Fibroblast of villous mesenchyme (primary cell): ENCODE measurements at places on chromosomes 2 and 18. TPM values are rescaled to one million over a fixed set of nuclear protein-coding genes. Genes with fewer than 3 reads are reported as not detected.

GRCh38 chr2:26471766-26472706 lies 5.9 kb downstream of the OTOF start:
- DNase-seq, result no peak

GRCh38 chr18:79442508-79443221 lies 46.9 kb downstream of the NFATC1 start:
- peak; percentile 43 for DNase-seq

- no peak for DNase-seq
Observed at GRCh38 chr2:169887120-169887519, 59.9 kb downstream of the UBR3 start.

GRCh38 chr2:9401059-9401547 lies 22.2 kb downstream of the ITGB1BP1 start:
- DNase-seq, result no peak

- DNase-seq, result peak; percentile 35
Observed at GRCh38 chr2:203532957-203533658, 2.0 kb downstream of the RAPH1 start.

DNA sequence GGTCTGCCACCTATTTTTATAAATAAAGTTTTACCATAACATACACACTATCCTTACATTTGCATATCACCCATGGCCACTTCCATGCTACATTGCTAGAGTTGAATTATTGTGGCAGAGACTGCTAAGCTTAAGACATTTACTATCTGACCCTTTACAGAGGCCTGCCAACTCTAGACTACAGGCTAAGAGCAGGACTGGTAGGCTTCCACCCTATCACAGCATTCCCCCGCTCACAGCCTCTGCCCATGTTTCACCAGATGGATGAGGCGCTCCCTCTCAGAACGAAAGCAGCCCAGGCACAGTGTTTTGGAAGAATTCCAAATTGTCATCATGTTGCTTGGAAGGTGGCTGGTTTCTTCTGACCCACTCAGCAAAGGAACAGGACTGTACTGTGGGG lies 91.7 kb upstream of the SLC35G4 start:
- DNase-seq, result no peak

- DNase-seq, result peak; percentile 42
Observed at GRCh38 chr2:18345848-18346247, 214.6 kb downstream of the RDH14 start.

GRCh38 chr2:55141572-55142413 lies 90.3 kb downstream of the CLHC1 start:
- no peak for DNase-seq

DNA sequence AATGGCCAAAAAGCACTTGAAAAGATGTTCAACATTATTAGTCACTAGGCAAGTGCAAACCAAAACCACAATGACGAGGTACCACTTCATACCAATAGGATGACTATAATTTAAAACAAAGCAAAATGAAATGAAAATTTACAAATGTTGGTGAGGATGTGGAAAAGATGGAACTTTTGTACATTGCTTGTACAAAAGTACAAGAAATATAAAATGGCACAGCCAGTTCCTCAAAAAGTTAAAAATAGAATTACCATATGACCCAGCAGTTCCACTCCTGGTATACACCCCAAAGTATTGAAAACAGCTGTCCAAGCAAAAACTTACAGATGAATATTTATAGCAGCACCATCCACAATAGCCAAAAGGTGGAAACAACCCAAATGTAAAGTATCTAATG lies 107.8 kb upstream of the XPO1 start:
- peak; percentile 72 for DNase-seq

GRCh38 chr2:196516564-196516963 lies 123.0 kb upstream of the CCDC150 start:
- DNase-seq, result no peak

DNA sequence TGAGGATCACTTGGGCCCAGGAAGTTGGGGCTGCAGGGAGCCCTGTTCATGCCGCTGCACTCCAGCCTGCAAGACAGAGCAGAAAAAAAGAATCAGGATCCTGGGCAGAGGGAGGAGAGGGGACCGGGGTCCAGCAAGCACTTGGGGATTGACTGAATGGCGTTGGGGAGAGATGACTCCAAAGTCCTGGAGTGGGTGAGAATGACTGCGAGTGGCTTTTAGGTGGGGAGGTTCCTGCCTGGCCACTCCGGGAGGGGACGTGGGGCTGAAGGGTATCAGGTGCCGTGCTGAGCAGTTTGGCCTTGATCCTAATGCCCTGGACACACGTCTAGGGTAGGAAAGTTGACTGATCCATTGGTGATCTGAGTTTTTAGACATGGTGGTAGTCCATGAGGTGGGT lies 3.5 kb upstream of the NFATC1 start:
- no peak for DNase-seq

GRCh38 chr2:18502142-18502541 lies 58.3 kb downstream of the RDH14 start:
- DNase-seq, result no peak

GRCh38 chr2:226715347-226715990 lies 84.2 kb downstream of the IRS1 start:
- DNase-seq, result no peak

DNA sequence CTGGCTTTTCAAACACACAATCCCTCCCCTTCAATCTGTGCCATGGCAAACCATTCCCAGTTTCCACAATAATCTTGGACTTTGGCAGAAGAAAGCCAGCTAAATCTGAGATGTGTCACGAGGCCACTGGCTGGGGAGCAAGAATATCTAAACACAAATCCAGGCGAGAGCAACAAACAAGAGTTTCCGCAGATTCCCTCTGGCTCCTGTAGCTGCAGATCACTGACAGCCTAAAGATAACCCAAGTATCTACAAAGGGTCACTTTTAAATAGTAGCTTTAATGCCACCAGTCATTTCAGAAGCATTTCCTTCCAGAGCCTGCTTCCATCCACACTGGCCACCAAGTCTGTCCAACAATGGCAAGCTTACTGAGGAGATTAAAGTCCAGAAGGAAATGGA lies 86.9 kb downstream of the ACVR1 start:
- DNase-seq, result no peak

DNA sequence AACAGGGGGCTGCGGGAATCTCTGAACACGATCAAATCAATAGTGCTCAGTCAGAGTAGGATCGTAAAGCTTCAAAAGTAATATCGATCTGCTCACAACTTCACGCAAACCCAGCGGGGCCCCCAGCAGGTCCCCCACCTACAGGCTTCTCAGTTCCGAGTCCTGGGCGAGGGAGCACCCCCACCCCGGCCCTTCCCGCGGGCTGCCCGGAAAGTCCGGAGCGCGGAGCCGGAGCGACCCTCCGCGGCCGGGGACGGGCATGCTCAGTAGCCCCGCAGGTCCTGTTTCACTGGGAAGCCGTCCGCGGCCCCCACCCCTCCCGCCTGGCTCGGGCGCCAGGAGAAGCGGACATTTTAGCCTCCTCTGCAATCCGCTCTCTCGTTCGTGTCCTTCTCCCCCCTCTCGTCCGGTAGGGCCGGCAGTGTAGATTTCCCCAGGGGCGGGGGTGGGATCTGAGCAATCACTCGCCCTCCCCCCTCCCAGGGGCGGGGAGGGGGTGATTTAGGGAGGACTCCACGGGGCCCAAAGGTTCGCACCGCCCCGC lies 3.3 kb upstream of the SPRED2 start:
- DNase-seq, result peak; percentile 90

- DNase-seq, result no peak
Observed at GRCh38 chr2:75324141-75324540, 124.8 kb upstream of the TACR1 start.

- DNase-seq, result peak; percentile 68
Observed at GRCh38 chr2:235779444-235779896, 285.6 kb downstream of the AGAP1 start.

DNA sequence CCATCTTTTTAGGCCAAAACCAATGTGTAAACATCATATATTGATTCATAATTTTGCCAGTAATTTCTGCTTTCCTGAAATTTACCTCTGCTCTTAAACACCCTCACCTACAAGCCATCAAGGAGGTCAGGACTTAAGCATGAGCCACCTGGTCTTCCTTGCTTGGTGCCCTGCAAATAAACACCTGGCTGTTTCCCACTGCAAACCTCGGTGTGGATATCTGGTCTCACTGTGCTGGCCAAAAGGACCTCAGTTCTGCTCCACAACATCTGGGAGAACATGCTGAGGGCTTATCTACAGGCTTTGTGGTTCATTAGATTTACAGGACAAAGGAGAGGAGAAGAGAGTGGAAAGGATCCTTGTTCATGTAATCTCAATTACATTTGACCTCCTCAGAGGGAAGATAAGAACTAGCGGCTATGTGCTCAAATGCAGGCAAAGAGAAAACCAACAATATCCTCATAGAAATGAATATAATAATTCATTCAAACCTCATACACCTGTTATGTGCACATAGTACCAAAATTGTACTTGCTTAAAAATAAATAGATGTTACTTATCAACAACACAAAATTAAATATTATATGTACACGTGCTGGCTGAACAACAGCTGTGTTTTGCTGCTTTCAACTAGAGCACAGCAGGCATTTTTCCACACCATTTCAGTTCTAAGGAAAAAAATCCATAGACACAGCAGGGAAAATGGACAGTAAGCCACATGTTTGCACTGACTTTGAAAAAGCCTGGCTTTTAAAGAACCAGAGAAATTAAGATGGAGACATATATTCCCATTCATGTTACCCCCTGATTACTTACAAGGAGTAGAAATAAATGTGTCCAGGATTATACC lies 465.1 kb downstream of the LPIN1 start:
- DNase-seq, result no peak

Gene DSG1
- not detected in 2 replicates for total RNA-seq

Gene FBXO15
- 0.32 and 0.43 TPM in 2 replicates for total RNA-seq

Gene RAD51AP2
- under 0.01 TPM in 2 replicates for total RNA-seq

Gene MAT2A
- total RNA-seq, result 113 and 124 TPM in 2 replicates

Gene ST6GAL2
- total RNA-seq, result 4.3 and 5.2 TPM in 2 replicates
